ENCODE measurements at places on chromosomes 3 and 15.
A peak's percentile ranks its signal among the peaks of the same experiment; 100 is the strongest.

- DNase-seq = no peak
Measured at GRCh38 chr15:73683777-73684580, at the start of gene CD276. Gene CD276 (plus strand): TSS chr15:73684383. CDS start chr15:73699640, 15,257 bp downstream.

DNA sequence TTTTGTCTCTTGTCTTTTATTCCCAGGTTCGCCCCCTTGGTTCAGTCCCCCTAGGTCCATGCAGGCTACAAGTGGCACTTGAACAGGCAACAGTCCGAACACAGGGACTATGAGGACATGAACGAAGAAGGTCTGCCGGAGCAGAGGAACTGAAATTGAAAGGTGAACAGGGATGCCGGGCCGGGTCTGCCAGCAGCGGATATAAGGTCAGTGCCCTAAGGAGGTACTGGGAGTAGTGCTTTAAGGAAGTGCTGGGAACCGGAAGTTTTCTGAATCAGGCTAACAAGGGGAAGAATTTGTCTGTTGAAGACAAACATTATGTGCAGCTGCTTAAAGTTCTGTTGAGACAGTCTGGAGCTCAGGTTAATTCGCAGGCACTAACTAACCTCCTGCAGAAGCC is 46.8 kb downstream of the LSM3 start:
- DNase-seq = peak; percentile 47

DNA sequence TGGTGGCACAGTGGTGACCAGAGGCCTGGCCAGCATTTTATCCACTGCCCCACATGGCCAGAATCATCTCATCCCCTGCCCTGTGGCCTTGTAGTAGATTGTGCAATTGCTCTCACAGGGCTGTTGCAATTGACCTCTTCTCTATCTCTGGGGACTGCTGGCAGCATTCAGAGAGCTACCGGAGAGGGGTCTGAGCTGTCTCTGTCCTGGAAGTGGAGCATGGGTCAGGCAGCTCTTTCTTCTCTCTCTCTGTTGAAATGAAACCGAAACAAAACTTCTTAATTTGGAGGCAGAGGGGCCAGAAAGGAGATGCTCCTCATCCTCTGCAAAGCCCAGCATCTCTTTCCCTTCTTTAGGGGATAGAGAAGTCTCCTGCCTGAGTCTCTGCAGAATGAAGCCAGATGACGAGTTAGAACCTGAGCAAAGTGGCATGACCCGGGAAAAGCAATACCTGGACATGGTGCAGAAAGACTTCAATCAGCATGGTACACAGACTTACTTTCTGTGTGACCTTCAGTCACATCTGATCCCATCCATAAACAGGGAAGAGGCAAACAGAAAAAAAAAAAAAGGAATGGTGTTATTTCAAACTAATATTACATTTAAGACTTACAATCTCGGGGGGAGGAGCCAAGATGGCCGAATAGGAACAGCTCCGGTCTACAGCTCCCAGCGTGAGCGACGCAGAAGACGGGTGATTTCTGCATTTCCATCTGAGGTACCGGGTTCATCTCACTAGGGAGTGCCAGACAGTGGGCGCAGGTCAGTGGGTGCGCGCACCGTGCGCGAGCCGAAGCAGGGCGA is 144.5 kb upstream of the BCL6 start:
- no peak for DNase-seq

GRCh38 chr3:169138849-169139420 is 524.6 kb downstream of the MECOM start:
- no peak for DNase-seq

All from vagina (tissue), 2 donors.